Erythroblast (primary cell): ENCODE measurements at places on chromosomes 11 and 22.
A peak's percentile ranks its signal among the peaks of the same experiment; 100 is the strongest.

DNA sequence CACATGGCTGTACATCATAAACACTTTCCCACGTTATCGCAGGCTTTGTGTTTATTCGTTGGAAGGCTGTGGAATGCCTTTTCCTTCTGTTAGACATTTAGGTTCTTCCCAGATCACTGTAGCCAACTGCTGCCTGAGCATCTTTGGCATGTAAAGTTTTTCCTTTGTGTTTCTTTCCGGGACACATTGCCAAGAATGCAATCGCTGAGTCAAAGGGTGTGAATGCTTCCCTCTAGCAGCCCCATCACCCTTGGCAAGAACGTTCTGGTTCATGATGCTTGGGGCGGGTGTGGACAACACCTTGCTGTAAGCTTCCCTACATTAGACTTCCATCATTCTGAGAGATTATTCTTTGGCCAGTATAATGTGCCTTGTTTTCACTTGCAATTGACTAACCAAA, 136.2 kb downstream of the OSBP2 start:
- no peak for DNase-seq

DNA sequence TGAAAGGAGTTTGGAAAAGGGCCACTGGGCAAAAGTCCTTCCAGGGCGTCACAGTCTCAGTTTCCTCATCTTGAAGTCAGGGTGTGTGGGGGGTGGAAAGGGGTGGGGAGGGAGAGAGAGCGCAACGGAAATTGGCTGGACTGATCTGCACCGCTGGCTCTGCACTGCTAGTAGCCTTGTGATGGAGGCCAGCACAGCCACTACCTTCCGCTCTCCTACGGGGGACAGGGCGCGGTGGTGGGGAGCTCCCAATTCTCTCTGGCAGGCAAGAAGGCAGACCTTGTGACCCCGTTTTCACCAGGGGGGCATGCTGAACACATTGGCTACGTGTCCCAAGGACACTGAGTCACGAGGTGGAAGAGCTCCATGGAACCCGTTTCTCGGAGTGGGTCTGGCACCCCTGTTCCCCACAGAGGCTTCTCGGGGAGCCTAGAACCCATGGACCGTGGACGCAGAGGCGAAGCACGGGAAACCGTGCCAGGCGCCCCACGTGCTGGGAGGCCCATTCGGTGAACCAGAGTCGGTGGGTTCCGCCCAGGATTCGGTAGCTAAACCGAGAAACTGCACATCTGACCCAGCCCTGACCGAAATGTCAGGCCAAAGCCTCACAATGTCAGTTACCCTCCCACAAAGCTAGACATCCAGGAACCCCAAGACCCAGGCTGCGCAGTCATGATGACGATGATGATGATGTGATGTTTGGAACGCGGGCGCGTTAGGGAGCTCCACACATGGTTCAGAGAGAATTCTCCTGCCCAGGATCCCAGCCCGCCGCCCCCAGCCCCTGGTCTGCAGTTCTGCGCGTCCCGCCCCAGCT, 28.3 kb upstream of the WNT11 start:
- peak; percentile 87 for DNase-seq

DNA sequence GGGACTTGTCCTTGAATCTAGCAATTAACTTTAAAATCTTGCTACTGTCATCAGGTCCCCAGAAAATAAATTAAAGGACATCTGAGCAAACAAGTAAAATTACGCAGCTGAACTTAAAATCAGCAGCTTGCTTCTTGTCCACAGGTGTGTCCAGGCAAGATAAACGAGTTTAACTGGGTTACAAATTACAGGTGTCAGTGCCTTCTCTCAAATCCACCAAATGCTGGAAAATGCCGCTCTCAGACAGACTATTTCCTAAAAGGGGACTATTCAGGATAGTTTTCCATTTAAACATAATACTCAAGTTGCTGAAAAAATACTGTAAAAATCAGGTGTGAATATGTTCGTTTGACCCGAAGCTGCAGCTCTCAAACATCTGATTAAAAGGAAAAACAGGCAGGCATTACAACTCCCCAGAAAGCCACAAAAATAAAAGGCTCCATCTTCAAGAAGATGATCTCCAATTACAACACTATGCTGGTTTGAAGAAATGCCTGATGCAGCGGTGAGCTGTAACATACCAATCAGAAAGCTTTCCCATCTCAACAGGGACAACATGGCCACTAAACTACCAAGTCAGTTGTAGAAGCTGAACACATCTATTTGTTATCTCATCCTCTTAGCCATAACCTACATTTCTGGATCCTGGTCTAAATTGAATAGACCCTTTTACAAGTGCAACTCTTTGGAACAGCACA, 82.1 kb downstream of the CADM1 start:
- no peak for DNase-seq

DNA sequence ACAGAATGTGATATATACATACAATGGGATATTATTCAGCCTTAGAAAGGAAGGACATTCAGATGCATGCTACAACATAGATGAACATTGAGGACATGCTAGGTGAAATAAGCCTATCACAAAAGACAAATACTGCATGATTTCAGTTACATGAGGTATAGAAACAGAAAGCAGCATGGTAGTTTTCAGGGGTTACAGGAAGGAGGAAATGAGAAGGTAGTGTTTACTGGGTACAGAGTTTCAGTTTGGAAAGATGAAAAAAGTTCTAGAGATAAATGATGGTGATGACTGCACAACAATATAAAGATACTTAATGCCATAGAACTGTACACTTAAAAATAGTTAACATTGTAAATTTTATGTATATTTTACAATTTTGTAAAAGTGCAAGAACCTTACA, 266.7 kb upstream of the C11orf87 start:
- DNase-seq = no peak

- no peak for DNase-seq
Observed at GRCh38 chr11:78066471-78066870, 2.8 kb downstream of the THRSP start.

DNA sequence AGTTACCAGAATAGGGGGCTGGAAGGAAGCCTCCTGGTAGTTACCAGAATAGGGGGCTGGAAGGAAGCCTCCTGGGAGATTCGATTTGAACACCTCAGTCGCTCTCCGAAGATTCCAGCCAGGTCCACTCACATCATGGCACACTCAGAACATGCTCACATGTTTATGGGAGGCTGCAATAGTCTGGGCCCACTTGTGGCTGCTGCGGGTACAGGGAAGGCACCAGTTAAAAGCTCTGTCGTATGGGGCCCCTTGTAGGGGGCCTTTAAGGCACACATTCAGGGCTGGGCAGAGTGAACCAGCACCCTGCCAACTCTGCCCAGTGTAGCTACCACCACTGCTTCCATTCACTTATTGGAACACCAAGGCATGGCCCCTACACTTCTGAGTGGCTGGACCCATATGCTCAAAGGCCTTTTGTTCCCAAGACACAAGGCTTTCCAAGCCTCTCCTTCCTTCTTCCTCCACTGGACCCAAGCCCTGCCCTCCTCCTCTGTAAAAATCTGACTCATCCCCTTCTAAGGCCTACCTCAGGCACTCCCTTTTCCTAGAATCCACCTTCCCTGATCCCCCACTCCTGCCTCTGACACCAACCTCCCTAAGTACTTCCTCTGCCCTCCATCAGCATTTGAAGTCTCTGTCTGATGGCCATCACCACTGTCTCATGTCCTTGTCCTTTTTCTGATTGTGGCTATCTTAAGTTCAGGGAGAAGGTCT, 28.0 kb downstream of the USP35 start:
- no peak for DNase-seq

DNA sequence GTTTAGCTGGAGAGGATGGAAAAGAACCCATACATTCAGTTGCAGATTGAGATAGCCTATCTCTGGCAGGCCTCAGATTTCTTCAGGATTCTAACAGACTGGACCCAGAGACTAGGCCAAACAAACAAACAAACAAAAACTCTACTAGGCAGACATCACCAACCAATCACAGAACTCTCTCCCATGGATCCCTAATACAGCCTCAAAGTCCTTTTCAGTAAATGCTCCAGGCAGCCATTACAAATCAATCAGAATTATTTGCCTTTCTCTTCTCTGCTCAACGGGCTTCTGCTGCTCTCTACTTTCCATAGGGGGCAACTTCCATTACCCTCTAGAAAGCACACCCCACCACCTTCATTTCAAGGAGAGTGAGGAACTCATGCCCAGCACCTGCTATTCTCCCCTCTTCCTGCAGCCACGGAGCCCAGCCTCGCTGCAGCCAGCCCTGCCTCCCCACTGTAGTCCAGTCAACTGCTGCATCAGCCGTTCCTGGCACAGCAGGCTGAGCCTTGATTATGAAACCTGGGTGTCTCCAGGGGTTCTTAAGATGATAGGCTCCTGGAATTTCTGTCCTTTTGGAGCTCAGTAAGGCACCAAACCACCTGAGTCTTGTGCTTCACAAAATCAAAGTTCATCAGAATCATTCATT, 19.0 kb upstream of the SMIM35 start:
- no peak for DNase-seq

GRCh38 chr11:2763984-2764383, 64.2 kb upstream of the KCNQ1OT1 start:
- no peak for DNase-seq

DNA sequence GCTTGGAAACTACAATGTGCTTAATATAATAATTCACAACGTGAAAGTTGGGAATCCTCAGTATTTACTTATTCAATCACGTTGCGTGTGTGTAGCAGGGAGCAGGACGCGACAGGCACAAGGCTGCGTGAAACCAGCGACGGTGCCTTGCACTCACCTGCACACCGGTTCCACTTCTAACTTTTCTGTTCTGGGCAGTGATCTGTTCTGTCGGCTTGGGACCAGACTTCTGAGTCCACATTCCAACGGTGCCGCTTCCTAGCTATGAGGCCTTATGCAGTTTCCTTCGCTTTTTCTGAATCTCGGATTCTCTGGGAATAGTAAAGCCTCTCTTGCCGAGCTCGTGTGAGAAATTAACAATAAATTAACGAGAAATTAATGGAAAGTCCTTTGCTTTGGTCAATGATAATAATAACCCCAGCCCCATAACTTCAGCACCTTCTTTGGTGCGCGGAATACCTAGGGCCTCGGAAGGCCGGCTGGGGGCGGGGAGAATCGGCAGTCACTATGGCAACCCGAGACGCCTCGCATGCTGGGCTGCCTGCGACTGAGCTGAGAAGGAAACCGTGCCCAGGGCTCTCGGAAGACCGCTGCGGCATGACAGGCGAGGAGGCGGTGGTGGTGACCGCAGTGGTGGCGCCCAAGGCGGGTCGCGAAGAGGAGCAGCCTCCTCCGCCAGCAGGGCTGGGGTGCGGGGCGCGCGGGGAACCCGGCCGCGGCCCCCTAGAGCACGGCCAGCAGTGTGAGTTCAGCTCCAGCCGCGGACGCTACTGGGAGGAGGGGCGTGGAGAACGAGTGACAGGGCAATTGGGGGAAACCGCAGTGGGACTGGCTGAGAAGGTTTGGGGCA, at the start of gene C11orf97:
Gene C11orf97, plus strand, starts transcription at position 530 of the 850 bp plus-strand sequence. Its CDS starts 68 bp downstream, at position 598.
- peak; percentile 25 for DNase-seq

GRCh38 chr11:95716266-95716665, 73.3 kb downstream of the FAM76B start:
- DNase-seq = no peak

GRCh38 chr11:13427440-13427839, 35.6 kb downstream of the BTBD10 start:
- no peak for DNase-seq
